ENCODE measurements at places on chromosomes 2 and 18.

GRCh38 chr2:19377717-19378116, 19.3 kb upstream of the OSR1 start:
- no peak for DNase-seq

DNA sequence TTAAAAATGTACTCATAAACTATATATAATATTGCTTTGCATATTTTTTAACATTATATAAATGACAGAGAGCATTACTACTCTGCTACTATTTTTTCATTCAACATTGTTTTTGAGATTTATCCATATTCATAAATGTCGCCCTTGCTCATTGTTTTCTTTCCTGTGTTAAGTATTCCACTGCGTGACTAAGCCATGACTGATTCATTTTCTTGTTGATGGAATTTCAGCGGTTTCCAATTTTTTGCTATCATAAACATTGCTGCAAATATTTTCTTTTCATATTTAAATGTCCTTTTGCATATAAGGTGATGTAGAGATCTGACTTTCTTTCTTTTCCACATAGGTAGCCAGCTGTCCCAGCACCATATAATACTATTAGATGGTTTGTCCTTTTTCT, 57.6 kb downstream of the SFXN5 start:
- DNase-seq = no peak

DNA sequence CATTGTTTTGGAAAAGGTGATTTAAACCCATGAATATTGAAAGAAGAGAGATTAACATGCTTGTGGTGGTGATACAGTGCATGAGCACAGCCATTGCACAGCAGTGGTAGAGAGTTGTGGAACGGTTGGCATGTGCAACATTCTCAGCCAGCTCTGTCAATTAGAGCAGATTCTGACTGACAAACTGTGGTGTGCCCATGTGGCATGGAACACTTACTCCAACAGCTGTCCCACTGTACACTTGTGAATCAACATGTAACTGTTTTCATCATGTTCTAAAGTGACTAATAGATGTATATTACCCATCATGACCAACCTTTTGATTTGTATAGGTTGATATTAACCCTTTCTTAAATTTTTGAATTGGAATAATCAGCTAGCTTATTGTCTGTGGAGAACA, 55.6 kb downstream of the PKP4 start:
- no peak for DNase-seq

GRCh38 chr2:210611466-210611865, 55.1 kb downstream of the CPS1 start:
- DNase-seq = no peak

- no peak for DNase-seq
Measured at GRCh38 chr2:198056836-198057235, 252.4 kb downstream of the PLCL1 start.
